ENCODE measurements at places on chromosomes 3 and 15.

DNA sequence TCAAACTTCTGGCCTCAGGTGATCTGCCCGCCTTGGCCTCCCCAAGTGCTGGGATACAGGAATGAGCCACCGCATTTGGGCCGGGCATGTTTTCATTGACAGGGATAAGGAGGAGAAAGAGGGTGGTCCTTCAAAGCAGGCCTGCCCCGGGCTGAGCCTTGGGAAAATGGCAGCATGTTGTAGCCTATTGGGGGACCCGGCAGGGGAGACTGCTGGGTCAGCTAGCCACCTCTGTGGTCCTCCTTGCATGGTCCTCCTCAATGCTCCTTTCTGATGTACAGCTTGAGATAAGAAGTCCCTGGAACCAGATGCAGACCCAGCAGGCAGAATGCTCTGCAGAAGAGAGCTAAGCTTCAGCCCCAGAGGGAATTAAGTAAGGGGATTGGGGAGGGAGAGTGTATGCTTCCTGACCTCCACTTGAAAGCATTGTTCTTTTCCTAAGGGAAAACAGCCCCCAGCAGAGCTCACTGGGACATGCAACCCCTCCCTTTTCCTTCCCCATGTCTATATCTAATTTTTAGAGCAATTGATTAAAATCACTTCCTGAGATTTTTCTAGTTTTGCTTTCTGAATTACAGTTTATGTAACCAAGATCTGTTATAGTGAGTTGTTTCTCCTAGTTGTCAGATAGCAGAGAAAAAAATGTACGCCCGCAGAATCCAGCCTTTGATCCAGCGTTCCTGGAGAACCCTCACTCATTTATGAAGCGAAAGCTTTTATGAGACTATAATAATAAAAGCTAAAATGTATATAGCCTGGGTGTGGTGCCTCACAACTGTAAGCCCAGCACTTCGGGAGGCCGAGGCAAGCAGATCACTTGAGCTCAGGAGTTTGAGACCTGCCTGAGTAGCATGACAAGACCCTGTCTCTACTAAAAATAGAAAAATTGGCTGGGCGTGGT is 48.7 kb upstream of the VILL start:
- DNase-seq, result no peak

- no peak for DNase-seq
Measured at GRCh38 chr3:148736086-148736485, 38.4 kb downstream of the AGTR1 start.

GRCh38 chr3:160159806-160160205 is 65.4 kb upstream of the C3orf80 start:
- no peak for DNase-seq

GRCh38 chr15:55389264-55389607 is 18.9 kb downstream of the CCPG1 start:
- no peak for DNase-seq

- DNase-seq, result no peak
Measured at GRCh38 chr15:62494197-62494596, 329.1 kb upstream of the C2CD4B start.

DNA sequence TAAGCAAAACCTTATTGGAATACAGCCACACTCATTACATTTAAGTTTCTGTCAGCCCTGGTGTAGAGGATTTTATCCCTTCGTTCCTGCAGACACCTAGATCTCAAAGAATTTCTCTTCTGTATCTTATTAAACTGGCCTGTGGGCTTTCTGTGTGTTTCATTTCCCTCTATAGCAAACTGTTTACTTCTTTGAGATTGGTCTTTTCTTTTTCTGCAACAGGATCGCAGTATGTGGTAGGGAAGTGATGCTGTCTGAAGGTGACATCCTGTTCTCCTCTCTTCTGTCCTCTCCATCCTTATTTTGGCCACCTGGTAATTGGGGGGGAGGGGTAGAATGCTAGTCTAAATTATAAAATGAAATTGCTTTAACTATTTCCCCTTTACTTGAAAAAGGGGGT is 25.5 kb downstream of the ATP1B3 start:
- DNase-seq, result no peak

- DNase-seq, result no peak
Measured at GRCh38 chr3:127431066-127431465, 143.2 kb upstream of the PRR20G start.

- DNase-seq, result no peak
Measured at GRCh38 chr15:81008312-81008711, 7.6 kb downstream of the TLNRD1 start.
